ENCODE measurements at places on chromosomes 3 and 15.

- DNase-seq: no peak
Measured at GRCh38 chr3:2166552-2166951, 67.9 kb downstream of the CNTN4 start.

DNA sequence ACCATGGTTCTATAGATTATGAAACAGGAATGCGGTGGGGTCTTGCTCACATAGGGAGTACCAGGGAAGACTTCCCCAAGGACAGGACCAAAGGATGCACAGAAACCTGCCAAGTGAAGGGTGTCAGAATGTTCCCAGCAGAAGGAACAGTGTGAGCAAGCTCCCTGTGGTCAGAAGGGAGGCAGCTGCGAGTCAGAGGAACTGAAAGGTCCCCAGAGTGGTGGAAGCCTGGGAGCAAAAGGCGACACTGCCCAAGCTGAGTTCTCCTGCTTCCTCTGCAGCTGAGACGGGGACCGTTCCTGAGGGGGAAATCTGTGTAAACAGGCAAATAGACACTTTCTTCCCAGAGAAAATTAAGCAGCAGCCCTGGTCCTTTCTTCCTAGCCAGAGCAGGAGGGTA is 14.2 kb upstream of the SLC6A6 start:
- no peak for DNase-seq

- DNase-seq: no peak
Measured at GRCh38 chr15:70379134-70379533, 281.4 kb upstream of the TLE3 start.

DNA sequence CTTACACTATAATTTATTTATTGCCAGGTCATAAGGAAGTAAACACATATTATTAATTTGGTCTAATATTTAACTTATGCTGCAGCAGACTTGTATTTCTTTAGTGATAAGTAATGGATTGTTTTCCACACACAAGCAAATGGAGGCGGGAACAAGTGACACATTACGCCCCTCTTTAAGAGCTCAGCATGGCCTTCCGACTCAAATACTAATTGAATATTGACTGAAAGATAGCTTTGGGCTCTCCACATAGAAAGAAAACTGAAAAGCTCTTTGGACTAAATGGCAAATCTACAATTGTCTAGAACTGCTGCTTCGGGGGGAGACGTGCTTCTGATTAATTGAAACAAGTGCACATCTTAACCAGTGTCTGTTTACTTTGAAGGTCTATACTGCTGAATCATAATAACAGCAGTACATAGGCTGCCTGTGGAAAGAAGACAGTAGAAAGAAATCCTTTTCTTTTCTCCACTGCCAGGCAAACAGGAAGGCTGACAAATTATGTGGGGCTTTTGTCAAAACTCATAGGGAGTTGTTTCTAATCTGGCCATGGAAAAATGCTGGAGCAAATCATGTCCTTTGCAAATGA is 15.9 kb downstream of the CADPS start:
- no peak for DNase-seq

- no peak for DNase-seq
Measured at GRCh38 chr3:138375447-138375846, 27.1 kb downstream of the MRAS start.

DNA sequence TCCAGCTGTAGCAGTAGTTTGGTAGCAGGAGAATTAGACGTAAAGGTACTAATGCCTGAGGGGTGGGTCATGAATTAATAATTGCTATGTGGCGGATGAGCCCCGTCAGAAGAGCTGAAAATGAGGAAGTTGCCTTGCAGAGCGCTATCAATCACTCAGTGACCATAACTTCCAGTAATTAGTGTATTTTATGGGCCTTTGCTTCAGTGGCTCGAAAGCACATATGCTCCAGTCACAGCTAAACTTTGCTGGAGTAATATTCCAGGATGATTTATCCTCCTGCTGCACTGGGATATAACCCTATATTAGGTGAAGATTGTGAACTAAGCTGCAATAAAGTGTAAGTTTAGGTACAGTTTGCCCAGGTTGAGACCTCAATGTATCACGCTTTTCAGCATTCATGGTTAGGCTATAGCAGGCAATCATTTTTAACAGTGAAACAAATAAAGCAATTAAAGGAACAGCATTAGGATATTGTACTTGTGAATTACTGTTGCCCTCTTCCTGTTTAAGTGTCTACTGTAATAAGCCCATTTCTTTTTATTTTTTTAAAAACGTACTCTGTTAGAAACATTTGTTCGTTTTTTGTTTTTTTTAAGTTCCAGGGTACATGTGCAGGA is 104.6 kb upstream of the SKOR1 start:
- DNase-seq: no peak

GRCh38 chr15:73233623-73234022 is 135.1 kb downstream of the HCN4 start:
- no peak for DNase-seq

DNA sequence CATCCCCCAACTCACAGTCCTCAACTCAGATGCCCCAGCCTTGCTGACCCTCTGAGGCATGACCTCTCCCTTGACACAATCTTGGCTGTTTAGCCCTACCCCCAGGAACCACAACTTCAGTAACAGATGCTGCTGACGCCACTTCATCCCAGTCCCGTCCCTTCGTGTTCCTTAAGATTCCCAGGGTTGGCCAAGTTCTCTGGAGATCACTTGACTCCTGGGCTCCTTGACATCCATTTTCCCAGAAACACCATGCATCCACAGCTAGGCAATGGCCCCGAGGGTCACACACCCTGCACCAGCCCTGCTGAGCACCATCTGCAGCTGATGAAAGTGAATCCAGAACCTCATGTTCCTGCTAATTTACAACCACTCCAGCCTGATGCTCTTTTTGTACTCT is 6.9 kb downstream of the RTP2 start:
- DNase-seq: no peak

- DNase-seq: no peak
Measured at GRCh38 chr15:45641374-45641781, 6.5 kb downstream of the SQOR start.

Data from stimulated activated CD8-positive, alpha-beta memory T cell treated with anti-CD3 and anti-CD28 coated beads, Interleukin-2, amount 100 ng/mL, for 48 hours (primary cell).